Mammary epithelial cell (primary cell): ENCODE measurements at places on chromosomes 4 and X.

- no peak for DNase-seq
These were observed 361 bp downstream of the TMEM128 start for GRCh38 chr4:4247696-4248028.

- DNase-seq, result no peak
These were observed 265.4 kb upstream of the SLC7A11 start for GRCh38 chr4:138507522-138507921.

DNA sequence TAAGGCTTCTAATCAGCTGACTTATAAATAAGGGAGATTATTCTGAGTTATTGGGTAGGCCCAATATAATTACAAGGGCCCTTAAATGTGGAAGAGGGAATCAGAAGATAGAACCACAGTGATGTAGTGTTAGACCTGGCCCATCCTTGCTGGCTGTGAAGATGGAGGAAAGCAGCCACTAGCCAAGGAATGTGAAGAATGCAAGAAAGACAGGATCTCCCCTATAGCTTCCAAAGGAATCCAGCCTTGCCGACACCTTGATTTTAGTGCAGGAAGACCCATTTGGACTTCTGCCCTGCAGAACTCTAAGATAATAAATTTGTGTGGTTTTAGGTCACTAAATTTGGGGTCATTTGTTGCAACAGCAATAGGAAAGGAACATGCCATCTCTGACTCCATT, 150.6 kb downstream of the SPATA18 start:
- DNase-seq, result no peak

DNA sequence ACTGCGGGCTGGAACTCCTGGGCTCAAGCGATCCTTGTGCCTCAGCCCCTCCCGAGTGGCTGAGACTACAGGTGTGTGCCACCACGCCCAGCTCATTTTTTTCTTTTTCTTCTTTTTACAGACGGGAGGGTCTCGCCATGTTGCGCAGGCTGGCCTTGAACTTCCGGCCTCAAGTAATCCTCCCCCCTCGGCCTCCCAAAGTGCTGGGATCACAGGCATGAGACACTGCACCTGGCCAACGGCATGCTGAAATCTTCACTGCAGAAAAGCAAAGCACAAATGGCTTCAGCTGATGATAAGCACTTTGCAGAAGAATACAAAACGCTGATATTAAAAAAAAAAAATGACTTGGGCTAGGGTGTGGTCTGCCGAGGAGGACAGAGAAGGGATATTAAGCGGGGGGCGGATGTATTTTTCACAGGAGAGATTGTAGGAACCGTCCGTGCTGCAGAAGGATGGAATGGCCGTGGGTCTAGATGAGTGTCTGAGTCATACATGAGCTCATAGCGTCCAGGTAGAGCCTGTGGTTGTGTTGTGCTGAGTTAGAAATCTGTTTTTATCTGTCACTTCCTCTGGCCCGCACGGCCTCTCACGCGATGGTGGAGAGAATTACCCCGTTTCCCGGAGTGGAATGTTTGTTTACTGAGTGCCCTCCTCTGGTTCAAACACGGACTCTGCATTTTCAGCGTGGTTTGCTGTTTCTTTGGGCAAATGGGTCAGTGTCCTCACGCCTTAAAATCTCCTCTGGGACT, 8.5 kb upstream of the AKAP17A start:
- DNase-seq, result peak; percentile 52

DNA sequence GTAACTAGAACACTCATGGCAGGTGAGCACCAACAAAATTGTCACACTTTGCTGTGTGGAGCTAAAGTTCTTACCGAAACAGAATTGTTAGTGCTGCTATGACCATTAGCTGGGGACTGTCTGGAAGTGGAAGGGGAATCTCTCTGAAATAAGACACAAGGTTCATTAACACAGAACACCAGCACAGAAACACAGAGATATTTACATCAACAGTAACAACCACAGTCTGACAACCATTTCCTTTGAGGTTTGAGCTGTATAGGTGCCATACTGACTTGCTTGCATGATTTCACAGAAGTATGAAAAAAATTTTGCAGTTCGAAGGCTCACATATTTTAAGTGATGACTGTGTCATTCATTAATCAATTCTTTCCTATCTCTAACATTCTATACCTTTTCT, 109.8 kb downstream of the NYX start:
- DNase-seq, result no peak

DNA sequence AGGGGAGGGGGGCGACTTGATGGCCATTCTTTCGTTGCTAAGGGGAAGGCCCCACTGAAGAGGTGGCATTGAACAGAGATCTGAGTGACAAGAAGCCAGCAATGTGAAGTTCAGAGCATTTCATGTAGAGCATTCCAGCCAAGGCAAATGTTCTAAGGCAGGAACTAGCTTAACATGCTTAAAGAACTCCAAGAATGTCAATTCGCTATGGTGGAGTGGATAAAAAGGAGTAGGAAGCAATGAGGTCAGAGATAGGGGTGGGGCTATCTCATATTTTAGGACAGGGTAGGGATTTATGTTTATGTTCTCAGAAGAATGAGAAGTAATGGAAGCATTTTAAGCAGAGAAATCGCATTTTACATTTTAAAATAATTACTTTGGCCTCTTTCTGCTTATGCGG, 130.9 kb downstream of the TTC29 start:
- DNase-seq, result no peak

- peak; percentile 89 for DNase-seq
These were observed 18.8 kb upstream of the YTHDC1 start for GRCh38 chr4:68368691-68369131.

DNA sequence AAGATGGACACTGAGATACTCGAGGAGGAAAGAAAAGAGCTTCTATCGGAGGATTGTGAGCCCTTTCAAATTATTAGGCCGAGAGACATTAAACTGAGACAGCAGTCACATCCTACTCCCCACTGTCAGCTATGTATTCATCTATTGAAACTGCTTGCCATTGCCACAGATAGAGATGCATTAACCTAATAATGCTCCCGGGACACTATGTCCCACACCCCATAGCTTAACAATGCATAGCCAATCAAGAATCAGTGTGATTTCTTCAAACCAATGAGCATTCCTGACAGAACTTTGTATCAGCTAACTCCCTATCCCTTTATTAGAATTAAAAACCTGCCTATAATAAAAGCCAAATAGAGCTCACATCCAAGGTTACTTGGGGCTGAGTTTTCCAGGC, 118.1 kb upstream of the NEIL3 start:
- no peak for DNase-seq

DNA sequence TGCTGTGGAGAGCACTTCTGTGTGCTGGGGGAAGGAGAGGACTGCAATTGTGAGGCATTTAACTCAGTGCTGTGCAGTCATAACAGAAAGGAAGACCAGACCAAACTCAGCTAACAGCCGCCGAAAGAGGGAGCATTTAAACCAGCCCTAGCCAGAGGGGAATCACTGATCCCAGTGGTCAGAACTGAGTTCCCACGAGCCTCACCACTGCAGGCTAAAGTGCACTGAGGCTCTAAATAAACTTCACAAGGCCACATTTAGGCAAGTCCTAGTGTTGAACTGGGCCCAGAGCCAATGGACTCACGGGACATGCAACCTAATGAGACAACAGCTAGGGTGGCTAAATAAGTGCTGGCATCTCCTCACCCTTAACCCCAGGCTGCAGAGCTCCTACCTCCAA, 20.4 kb downstream of the IQCM start:
- no peak for DNase-seq

DNA sequence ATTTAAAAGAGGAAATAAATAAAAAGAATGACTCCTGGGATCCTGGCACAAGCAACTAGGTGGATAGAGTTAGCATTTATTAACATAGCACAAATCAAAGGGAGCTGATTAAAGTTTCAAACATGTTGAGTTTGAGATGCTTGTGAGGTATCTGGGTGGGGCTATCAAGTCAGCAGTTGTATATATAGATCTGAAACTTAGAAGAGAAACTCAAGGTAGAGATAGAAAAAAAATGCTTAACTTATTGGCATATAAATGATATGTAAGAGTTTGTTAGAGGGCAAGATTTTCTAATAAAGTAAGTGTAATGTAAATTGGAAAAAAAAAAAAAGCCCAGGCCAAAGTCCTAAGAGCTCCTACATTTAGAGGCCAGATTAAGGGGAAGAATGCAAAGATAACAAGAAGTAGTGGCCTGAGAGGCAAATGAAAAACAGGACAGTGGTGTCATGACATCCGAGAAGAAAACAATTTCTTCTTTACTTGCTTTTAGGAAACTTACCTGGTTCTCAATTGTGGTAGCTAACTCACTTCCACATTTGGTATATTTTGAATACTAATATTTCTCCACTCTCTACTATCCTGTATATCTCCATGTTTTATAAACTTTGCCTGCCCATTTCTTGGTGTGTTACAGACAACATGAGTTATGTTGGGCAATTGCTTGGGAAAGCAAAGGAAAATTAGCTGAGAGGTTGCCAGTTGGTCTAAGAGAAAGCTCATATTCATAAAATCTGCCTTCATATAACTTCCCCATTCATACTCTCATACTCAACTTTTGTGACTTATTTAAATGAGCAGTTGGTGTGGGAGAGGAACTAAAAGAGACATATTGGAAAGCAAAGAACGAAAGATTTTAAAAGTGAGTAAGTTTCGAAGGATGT, 169.2 kb downstream of the PARM1 start:
- no peak for DNase-seq

DNA sequence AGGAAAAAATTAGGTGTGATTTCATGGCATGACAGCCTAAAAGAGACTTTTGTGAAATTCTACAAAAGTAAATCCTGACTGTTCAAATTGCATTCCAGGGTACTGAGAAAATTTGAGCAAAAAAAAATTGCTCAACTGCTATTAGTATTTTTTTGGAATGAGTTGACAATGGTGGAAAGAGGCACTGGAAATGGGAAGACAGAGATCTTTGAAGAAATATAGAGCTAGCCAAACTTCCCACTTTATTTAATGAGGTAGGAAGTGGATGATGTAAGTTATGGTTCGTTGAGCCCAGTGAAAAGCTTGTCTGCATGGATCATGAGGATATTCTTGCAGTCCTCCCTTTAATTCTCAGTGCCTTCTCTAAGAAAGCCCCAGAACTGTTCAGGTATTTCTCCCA, 183.8 kb downstream of the PTTG2 start:
- DNase-seq, result no peak

GRCh38 chrX:68503836-68504636, 5.2 kb downstream of the YIPF6 start:
- peak; percentile 68 for DNase-seq

DNA sequence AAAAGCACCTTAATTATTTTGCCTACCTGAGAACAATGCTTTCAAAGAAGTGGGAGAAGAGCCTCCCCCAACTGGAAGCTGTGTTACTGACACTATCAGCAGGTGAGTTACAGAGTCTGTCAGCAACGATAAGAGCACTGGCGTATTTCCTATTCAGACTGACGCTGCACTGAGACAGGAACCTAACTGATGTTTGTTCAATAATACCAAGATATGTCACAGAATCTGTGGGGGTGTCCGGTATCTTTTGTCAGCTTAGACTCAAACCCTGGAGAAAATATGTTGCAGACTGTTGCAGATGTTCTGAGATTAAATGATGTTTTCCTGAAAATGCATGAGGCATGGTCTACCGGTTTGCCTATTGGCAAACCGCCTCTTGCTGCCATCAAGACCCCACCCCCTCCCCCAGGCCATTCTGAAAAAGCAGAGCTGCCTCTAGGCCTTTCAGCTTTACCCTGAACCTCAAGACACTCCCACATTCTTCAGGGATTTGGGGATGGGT, 115.2 kb upstream of the KIT start:
- DNase-seq, result no peak

- peak; percentile 73 for DNase-seq
These were observed 36.0 kb downstream of the SLC9A7 start for GRCh38 chrX:46722742-46723568.
